Airway epithelial cell (primary cell): ENCODE measurements at places on chromosomes 1 and 21. TPM values are rescaled to one million over a fixed set of nuclear protein-coding genes. Genes with fewer than 3 reads are reported as not detected.

Gene PKLR
- 0.28 TPM in 1 of 2 replicates, not detected in the other for total RNA-seq

Gene S100A14
- total RNA-seq = 1,909 and 2,185 TPM in 2 replicates

Gene CEP104
- total RNA-seq = 14.5 and 17.6 TPM in 2 replicates

Gene PLPP3
- 0.93 and 1.8 TPM in 2 replicates for total RNA-seq

Gene TNFSF4
- total RNA-seq = 0.71 and 1.1 TPM in 2 replicates

Gene NID1
- total RNA-seq = 5.6 and 6.3 TPM in 2 replicates

Gene CYB561D1
- total RNA-seq = 3.7 and 10.0 TPM in 2 replicates

Gene PADI2
- total RNA-seq = 3.7 and 3.9 TPM in 2 replicates

Gene RSPO1
- total RNA-seq = not detected in 2 replicates

Gene TMEM200B
- 0.63 and 1.5 TPM in 2 replicates for total RNA-seq

Gene OR2T29
- total RNA-seq = not detected in 2 replicates

Gene HRNR
- under 0.01 TPM in 1 of 2 replicates, not detected in the other for total RNA-seq

Gene HSD3B2
- total RNA-seq = not detected in 2 replicates

Gene NPL
- total RNA-seq = 0.88 and 2.7 TPM in 2 replicates

Gene ZNF672
- total RNA-seq = 26.1 and 27.6 TPM in 2 replicates

Gene SGIP1
- 0.71 and 5.2 TPM in 2 replicates for total RNA-seq

Gene BNIPL
- 27.9 and 30.5 TPM in 2 replicates for total RNA-seq

Gene IFFO2
- 50.2 and 77.9 TPM in 2 replicates for total RNA-seq

Gene RGL1
- total RNA-seq = 2.0 and 2.1 TPM in 2 replicates

Gene FAM72D
- 0.33 and 2.0 TPM in 2 replicates for total RNA-seq

Gene NLRP3
- total RNA-seq = not detected in 2 replicates

Gene THEM5
- 0.99 and 2.3 TPM in 2 replicates for total RNA-seq

Gene ERO1B
- 1.6 and 3.5 TPM in 2 replicates for total RNA-seq

Gene TNFRSF14
- total RNA-seq = 3.3 and 5.1 TPM in 2 replicates

Gene ADORA3
- total RNA-seq = not detected in 2 replicates

Gene OR2T35
- not detected in 2 replicates for total RNA-seq

Gene COL8A2
- total RNA-seq = 0.74 and 1.1 TPM in 2 replicates

Gene TFF2
- not detected in 2 replicates for total RNA-seq

Gene UMODL1
- not detected in 2 replicates for total RNA-seq

Gene ANKRD45
- 0.70 TPM in 1 of 2 replicates, not detected in the other for total RNA-seq

Gene NTRK1
- not detected in 2 replicates for total RNA-seq

Gene PALMD
- total RNA-seq = 9.6 and 13.6 TPM in 2 replicates

Gene PADI1
- total RNA-seq = 7.9 and 12.2 TPM in 2 replicates

Gene TSTD1
- total RNA-seq = 110 and 112 TPM in 2 replicates

Gene COL9A2
- 0.88 and 1.1 TPM in 2 replicates for total RNA-seq

Gene BATF3
- total RNA-seq = not detected in 2 replicates

Gene DNALI1
- 1.8 and 3.3 TPM in 2 replicates for total RNA-seq

Gene CLIC4
- 70.7 and 72.3 TPM in 2 replicates for total RNA-seq

Gene HFM1
- total RNA-seq = 0.07 TPM in 1 of 2 replicates, not detected in the other

Gene LCE1D
- not detected in 2 replicates for total RNA-seq

Gene HTR6
- total RNA-seq = not detected in 2 replicates

Gene TNFRSF1B
- total RNA-seq = 0.07 TPM in 1 of 2 replicates, not detected in the other

Gene VTCN1
- 0.35 and 0.84 TPM in 2 replicates for total RNA-seq

Gene INSRR
- not detected in 2 replicates for total RNA-seq

Gene LYST
- total RNA-seq = 7.6 and 9.9 TPM in 2 replicates

Gene RNU1-2
- under 0.01 TPM in 2 replicates for total RNA-seq

Gene NEK2
- total RNA-seq = 17.3 and 19.6 TPM in 2 replicates

Gene SPATA1
- 16.8 TPM in 1 of 2 replicates, not detected in the other for total RNA-seq

Gene TDRD10
- not detected in 2 replicates for total RNA-seq

Gene RIMKLA
- not detected in 2 replicates for total RNA-seq

Gene C8A
- total RNA-seq = not detected in 2 replicates

Gene ANGEL2
- total RNA-seq = 19.5 and 23.1 TPM in 2 replicates

Gene KCNJ6
- total RNA-seq = 0.07 and 0.09 TPM in 2 replicates

Gene SLC6A9
- total RNA-seq = 1.9 and 4.5 TPM in 2 replicates
